ENCODE measurements at places on chromosomes 2 and 18. TPM values are rescaled to one million over a fixed set of nuclear protein-coding genes. Genes with fewer than 3 reads are reported as not detected.

DNA sequence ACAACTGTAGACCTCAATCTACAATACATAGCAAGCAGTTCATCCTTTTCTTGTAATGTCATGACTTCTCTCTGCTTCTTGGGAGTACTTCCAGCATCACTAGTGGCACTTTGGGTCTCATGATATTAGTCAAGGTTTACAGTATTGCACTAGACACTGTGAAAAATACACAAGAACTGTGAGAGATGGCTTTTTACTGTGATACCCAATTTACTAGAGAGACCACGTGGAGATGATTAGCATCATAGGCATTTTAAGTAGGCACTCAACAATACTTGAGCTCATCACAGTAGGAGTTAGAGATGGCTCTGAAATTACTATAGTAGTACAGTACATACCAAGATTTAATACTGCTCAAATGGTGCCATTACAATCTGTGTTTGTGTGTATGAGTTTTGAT, 112.8 kb upstream of the EML6 start:
- no peak for DNase-seq

DNA sequence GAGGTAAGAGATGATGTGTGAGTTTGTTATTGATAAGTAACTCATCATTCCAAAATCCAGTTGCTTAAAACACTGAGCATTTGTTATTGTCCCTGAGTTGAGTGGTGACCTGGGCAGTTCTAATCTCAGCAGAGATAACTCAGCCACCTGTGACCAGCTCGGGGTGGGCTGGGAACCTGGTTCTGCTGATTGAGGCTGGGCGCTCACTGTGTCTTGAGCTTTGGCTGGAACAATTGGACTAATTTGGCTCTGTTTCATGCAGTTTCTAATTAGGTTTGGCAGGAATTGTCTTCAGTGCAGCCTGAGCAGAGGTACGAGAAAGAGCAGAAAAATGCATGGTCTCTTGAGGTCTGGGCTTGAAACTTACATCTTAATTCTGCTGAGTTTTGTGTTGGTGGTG, 144.7 kb downstream of the RNF144A start:
- no peak for DNase-seq

DNA sequence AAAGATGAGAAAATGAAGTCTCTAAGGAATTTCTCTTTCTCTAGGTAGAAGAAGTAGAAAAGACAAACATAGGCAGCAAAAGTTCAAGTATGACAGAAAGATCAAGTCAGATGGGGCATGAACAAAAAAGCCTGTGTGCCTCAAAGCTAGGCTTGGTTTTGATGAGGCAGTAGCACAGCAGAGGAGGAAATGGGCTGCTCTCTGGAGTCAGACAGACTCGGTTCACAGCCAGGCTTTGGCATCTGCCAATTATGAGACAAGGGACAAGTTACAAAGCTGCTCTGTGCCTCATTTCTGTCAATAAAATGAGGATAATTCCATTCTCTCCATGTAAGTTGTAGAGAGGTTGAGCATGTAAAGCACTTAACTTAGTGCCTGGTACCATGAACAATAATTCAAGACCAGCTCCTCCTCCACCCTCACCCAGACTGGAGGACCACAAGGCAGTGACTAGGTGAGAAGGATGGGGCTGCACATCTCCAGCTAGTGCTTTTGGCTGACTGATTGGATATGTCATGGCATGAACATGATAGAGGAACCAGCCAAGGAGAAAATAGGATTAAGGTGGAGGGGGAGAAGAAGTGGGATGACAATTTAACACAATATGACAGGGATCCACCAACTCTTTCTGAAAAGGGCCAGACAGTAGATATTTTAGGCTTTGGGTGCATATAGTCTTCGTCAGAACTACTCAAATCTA, 84.6 kb downstream of the TMEM163 start:
- no peak for DNase-seq

- DNase-seq: peak; percentile 96
Measured at GRCh38 chr2:233974530-233975071, 57.4 kb downstream of the TRPM8 start.

DNA sequence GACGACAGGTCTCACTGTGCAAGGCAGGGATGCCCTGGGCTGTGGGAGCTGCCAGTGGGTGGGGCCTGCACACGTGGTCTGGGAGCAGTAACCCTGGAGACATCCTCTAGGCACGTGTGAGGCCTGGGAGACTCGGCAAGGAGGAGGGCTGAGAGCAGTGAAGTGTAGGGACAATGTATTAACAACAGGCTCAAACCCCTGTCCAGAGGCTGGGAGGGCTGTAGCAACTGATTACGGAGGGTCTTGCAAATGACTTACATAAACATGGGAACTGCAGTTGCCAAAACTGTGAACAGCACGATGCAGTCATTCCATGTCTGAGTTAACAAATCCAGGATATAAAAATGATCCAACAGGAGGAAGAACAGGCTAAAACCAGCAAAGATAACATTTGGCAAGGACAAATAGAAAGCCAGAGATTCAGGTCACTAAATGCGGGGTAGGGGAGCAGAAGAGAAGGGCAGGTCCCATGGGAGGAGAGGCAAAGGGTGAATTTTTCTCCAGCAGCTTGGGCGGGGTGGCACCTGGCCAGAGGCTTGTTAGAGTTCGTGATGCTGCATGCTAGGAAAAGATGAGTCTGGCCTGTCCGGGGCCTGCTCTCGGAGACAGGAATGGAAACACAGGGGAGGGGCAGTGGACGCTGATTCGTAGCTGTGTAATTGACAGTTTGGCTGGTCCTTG, 44.9 kb downstream of the CYP27C1 start:
- DNase-seq: peak; percentile 90

- peak; percentile 52 for DNase-seq
Measured at GRCh38 chr2:232632904-232633412, 446 bp upstream of the EFHD1 start.

GRCh38 chr2:200244111-200244510, 62.4 kb upstream of the SPATS2L start:
- DNase-seq: no peak

DNA sequence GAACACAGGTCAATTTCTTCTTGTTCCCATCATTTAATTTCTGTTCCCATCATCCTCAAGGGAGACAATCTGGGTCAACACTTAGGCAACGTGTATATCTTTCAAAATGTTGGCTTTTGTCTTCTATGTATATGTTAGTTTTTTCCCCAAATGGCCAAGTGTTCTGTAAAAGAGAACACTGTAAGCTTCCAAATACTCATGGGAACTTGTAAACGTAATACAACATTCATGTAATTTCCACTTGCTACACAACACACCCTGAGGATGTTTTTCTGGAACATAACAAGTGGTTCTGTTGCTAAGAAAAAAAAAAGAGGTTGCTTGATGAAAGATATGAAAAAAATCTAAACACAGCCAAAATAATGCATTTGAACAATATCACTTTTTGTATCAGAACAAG, 149.1 kb downstream of the ATAD2B start:
- no peak for DNase-seq

GRCh38 chr2:217399291-217399690, 539.4 kb upstream of the TNP1 start:
- peak; percentile 85 for DNase-seq

Gene IFIH1
- 9.1 TPM for total RNA-seq

Gene CCDC141
- not detected for total RNA-seq

Gene MPV17
- 98.8 TPM for total RNA-seq

Gene SERPINB10
- total RNA-seq: 0.29 TPM

Gene MRPL30
- total RNA-seq: 41.6 TPM

All from osteoblast (primary cell).